COLO829 (cell line): ENCODE measurements at places on chromosomes 7 and 10.

- no peak for DNase-seq
Measured at GRCh38 chr7:120944826-120945562, 5.6 kb upstream of the ING3 start.

DNA sequence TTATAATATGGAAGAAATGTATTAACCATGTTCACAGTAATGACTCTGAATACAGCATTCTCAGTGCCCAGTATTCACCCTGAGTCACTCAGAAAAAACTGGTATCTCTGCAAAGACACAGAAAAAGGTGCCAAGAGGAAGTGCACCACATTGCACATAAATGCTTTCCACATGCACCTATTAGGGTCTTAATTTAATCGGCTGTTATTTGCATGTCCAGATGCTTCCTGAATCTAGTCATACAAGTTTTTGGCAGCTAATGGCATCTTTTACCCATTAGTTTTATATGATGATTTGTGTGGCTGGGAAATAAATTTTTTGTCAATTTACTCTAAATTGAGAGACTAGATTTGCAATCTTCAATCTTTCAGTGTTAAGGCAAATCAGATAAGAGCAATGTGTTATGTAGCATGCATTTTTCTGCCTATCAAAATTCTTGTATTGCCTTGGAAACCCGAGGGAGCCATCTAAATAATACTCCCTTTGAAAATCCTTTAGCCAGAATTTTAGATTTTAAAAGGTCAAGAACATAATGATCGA is 58.2 kb downstream of the ZNF680 start:
- DNase-seq, result no peak

DNA sequence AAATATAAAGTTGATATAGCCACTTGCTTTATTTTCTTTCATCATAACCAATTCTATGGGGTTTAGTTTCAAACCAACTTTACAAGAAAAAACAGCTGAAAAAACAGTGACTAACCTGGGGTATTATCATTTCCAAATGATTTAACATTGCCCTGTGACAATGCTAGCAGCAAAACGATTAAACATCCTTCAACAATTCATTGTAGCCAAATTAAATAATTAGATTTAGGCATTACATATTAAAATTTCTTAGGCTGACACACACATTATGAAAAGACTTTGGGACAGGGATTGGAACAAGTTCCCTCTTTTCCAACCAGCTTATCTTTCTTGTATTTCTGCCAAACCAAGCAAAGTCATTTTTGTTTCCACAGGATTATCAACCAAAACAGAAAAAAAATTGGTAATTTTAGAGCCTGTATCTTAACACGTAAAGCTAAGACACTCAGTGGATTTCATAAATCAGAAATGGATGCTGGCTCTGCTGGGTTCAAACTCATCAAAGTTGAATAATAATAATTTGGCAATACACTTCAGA is 84.0 kb downstream of the SEMA3D start:
- no peak for DNase-seq

- DNase-seq, result no peak
Measured at GRCh38 chr10:91313-91712, 42.2 kb upstream of the TUBB8 start.

DNA sequence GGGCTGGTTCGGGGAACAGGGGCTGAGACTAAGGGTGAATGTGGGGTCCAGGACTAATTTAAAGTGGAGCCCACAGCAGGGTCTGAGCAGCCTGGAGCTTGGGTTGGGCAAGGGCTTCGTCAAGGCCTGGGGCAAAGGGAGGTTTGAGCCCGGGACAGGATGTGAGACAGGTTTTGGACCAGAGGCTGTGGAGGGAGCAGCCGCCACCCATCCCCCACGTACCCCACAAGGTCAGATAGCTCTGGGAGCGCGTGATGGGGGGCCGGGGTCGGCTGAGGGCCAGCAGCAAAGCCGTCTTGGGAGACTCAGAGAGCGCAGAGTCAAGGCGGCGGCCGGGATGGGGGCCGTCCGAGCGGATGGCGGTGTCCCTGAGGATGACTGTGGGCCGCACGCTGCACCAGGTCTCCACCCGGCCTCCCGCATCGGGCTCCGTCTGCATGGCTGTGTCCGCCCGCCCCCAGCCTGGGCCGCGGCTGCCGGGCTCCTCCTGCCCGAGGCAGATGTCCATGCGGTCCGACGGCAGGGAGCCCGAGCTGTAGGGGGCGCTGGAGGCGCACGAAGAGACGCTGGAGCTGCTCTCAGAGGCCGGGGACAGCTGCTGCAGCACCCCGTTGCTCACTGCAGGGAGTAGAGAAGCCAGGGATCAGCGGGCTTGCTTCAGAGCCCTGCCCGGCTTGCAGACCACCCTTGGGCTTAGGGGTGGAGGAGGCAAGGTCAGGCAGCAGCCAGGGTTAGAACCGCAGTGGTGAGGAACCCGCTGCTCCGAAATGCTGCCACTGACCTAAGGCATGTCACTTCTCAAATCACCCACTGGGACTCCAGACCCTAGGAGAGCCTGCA is 12.1 kb downstream of the PDZD7 start:
- DNase-seq, result peak; percentile 65

DNA sequence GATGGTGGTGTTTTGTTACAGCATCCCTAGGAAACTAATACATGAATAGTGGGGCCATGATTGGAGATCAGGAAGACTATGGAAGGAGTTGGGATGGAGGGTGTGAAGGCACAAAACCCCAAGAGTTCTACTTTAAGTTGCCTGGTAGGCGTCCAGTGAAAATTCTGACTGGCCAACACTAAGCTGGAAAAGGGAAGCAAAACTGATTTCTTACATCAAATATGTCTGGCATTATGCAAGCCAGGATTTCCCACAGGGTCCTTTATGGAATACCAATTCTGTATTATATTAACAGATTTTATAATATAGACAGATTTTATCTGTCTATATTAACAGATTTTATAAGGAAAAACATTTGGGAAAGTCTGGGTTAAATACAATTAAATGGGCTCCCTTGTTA is 16.2 kb downstream of the CPVL start:
- DNase-seq, result no peak

- DNase-seq, result no peak
Measured at GRCh38 chr7:73638911-73639310, 14.6 kb upstream of the MLXIPL start.

DNA sequence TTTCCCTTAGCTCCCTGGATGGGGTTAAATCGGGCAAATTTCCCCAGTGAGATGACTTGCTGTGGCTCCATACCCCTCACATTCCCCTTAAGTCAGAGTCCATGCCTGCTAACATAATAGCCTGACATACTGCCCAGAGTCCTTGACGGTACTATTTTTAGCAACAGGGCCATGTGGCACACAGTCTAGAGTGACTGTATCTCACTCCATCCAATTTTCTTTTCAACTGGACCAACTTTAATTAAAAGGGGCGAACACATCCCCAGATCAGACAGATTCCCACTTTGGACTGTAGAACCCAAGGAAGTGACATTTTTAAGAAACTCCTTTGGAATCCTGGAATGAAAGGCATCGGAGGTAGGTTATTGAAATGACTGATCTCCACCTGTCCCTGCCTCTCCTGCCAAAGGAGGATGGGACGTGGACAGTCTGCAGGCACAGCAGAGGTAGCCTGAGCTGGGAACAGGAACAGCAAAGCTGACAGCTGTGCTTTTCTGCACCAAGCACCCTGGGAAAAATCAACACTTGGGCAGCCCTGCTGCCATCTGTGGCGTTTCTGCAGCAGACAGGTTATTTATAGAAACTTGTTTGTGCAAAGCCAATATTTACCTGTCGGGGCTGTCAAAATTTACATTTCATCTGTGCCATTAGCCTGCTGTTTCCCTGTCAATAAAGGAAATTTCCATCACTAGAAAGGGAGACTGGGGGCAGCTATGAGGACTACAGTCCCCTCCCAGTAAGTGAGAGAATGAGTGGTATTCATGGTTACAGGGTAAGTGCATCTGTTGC is 221.5 kb upstream of the AOAH start:
- no peak for DNase-seq

- no peak for DNase-seq
Measured at GRCh38 chr10:107585630-107586029, 421.1 kb upstream of the SORCS1 start.

DNA sequence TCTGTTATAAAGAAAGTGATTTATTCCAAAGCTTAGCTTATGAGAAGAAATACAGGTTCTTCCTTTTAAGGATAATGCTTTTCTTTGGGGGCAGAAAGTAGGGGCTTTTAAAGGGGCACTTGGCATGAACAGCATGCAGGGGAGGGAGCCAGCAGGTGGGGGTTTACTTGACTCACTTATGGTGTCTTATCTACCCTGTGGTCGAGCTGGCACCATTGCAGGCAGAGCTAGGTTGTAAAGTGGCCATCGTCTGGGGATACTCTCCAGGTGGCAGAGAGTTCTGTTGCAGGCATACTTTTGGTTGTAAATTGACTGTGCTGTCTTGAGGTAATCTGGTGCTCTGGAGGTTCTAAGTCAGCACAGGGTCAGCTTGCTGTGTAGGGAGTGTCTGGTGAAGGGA is 26.3 kb upstream of the IFRD1 start:
- no peak for DNase-seq

- peak; percentile 26 for DNase-seq
Measured at GRCh38 chr10:62034096-62034640, 132.7 kb downstream of the ARID5B start.

DNA sequence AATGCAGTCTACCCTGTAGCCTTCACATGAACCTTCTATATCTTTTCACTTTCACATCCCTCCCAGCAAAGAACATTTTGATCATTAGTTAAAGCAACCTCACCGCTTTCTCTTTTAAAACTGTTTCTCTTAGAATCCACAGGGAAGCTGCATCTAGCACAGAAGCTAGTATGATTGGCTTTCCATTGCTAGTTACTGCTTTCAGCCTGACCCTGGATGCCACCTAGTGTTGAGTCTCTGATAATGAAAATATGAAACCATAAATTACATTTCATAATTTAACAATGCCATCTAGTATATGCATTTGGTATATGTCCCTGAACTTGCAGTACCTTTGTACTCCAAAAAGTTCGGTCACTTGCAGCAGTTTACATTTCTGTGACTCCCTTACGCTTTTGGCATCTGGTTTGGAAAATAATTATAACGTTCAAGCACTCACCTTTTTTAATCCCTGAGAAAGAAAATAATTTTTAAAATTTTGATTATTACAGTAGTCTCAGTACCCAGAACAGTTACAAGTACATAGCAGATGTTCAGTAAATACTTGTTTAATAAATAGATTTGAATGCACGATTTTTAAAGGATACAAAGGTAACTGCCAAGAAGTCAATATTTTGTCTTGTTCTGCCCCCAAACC is 22.7 kb downstream of the CISD1 start:
- DNase-seq, result no peak

DNA sequence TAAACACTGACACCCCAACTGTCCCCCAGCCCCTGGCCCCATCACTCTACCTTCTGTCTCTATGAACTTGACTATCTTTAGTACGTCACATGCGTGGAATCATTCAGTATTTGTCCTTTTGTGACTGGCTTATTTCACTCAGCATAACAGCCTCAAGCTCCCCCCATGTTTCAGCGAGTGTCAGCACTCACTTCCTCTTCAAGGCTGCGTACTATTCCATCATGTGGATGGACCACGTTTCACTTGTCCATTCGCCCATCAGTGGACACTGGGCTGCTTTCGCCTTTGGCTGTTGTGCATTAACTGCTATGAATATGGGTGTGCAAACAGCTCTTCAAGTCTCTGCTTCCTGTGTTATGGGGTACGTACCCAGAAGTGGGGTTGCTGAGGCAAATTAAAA is 100.7 kb downstream of the PTPRN2 start:
- no peak for DNase-seq

GRCh38 chr7:24882989-24883621 is 96.9 kb downstream of the OSBPL3 start:
- peak; percentile 58 for DNase-seq

DNA sequence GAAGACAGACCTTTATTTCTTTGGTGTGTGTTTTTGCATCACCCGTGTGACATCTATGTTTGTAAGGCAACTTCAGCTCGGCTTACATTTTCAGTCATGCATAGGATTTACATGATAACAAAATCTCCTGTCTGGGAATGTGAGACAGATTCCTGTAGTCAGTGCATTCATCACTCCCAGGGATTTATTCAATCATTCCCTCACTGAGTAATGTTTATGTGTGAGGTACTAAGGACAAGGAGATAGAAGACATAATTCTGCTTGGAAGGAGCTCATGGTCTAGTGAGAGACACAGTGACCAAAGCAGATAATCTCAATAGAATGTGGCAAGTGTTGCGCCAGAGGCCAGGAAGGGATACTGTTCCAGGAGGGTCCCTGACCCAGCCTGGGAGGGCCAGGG is 35.2 kb upstream of the BMPER start:
- DNase-seq, result no peak

DNA sequence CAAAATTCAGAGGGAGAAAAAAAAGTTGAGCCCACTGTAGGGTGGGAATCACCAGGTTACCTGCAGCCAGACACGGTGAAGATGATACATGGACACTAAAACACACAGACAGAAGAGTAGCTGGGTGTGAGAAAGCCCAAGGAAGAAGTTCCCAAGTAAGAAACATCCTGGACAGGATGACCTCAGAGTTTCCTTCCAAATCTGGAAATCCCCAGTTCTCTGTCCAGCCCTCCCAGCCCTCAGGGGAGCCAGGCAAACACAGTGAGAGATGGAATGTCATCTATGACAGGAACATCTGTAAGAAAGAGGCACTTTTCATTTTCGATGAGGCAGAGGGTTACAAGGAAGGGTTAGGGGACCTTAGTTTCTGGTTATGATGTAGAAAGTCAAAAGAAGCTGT is 125.1 kb upstream of the LYZL1 start:
- no peak for DNase-seq

GRCh38 chr7:141562972-141563371 is 11.8 kb downstream of the AGK start:
- no peak for DNase-seq

DNA sequence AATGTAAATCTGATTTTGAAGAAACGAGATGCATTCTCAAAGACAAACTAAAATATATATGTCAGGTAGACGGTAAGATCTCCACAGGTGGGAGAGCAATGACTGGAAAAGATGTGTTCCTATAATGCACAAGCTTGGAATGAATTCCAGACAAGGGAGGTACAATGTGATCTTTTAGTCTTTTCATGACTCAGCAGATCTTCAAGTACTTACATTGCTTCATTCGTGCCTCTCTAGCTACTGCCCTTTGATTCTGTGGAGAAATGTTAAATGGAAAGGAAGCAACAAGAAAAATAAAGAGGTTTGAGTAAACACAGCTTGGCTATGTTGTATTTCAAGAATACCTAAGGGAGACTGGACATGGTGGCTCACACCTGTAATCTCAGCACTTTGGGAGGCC is 106.6 kb downstream of the GAD2 start:
- DNase-seq, result no peak

DNA sequence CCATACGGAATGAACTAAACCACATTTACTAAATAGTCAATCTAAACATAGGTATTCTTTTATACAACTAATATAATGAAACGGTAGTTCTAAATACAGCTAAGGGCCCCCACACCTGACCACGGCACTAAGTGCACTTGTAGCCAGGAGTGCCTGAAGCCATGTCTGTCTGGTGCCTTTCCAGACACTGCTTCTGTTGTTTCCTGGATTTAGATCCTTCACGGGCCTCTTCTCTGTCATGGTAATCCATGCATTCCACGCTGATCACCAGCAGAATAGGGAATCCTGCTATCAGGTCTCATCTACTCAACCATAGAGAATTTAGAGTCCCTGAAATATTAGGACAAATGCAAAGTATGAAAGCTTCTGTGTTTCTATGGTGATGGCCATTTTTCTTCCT is 37.8 kb downstream of the OSBPL3 start:
- no peak for DNase-seq

- DNase-seq, result no peak
Measured at GRCh38 chr7:15778191-15778590, 91.7 kb upstream of the MEOX2 start.

GRCh38 chr10:63812501-63812900 is 291.3 kb downstream of the REEP3 start:
- DNase-seq, result no peak

- no peak for DNase-seq
Measured at GRCh38 chr7:99489235-99489634, 10.8 kb downstream of the ZNF394 start.
